ENCODE measurements at places on chromosomes 5 and 9.

DNA sequence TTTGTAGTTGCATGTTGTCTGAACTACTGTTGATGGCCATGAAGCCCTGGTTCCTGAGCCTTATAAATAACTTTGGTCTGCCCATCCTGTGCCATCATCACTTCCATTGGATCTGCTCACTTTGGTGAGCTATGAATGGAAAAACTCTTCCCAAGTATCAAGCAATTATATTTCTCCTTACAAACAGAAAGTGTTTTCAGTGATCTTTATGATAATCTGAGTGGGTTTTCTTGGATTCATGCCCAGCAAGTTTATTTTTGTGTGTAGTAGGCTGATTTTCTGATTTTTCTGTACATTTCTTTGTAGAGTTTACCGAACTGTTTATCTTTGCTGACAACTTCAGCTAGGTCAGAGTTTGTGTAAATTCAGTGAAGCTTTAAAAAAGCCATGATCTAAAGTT lies 31.0 kb downstream of the CAMK4 start:
- DNase-seq, result no peak

GRCh38 chr9:6230037-6230780 lies 14.6 kb downstream of the IL33 start:
- no peak for DNase-seq

DNA sequence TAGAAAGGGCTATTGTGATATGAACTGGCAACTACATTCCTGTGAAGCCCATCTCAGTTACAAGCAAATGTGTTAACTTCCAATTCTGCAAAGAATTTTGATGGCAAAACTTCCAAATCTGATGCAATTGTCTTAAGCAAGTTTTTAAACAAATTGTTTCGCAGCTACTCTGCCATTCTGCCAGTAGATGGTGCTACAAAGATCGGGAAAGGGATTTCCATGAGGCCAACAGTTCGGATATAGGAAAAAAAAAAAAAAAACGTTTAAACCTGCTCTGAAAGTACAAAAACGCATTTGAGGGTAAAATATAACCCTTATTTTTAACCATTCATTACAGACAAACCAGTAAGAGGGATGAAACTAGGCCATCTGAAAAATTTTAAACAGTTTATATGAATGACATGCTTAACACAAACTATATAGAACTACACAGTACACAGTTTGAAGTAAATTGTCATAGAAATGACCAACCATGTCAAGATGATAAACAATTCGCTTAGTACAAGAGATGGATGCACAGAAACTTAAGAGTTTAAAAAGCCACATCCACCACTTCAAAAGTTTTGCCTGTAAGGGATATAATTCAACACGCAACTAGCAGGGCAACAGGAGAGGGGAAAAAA lies 2.2 kb downstream of the HNRNPA0 start:
- no peak for DNase-seq

DNA sequence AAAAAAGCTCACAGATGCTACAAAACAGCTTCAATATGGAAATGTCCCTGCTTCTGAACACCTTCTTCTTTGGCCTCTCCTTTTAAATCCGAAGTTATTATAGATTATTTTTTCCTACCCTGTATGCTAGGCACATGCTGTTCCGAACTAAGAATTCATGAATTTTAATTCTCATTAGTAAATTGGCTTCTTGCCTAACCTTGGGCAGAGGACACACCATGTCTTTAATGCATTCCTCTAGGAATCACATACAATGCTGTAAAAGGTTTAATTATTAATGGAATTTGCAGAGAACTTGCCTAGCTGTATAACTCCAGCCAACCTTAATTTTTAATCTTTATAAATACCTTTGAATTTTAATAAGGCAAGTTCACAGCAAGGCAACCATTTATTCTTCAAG lies 234.4 kb downstream of the NTRK2 start:
- DNase-seq, result no peak

DNA sequence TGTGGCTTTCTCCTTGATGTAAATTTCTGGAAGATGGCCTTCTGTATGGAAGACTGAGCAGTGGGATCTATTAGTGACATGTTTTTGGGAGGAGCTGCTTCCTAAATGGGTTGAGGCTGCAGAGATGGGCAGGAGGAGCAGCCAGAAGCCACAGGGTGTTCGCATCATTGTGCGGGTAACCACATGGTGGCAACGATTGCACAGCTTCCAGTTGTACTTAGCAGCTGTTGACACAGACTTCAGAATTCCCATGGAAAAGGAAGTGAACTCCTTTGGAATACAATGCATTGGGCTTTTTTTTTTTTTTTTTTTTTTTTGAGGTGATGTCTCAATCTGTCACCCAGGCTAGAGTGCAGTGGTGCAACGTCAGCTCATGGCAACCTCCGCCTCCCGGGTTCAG lies 297.3 kb downstream of the NR3C1 start:
- no peak for DNase-seq

GRCh38 chr5:127988146-127988760 lies 95.3 kb upstream of the SLC12A2 start:
- DNase-seq, result peak; percentile 68

GRCh38 chr9:112349008-112349333 lies 15.6 kb upstream of the PTBP3 start:
- no peak for DNase-seq

GRCh38 chr9:134826336-134827285 lies 54.0 kb upstream of the FCN2 start:
- no peak for DNase-seq

DNA sequence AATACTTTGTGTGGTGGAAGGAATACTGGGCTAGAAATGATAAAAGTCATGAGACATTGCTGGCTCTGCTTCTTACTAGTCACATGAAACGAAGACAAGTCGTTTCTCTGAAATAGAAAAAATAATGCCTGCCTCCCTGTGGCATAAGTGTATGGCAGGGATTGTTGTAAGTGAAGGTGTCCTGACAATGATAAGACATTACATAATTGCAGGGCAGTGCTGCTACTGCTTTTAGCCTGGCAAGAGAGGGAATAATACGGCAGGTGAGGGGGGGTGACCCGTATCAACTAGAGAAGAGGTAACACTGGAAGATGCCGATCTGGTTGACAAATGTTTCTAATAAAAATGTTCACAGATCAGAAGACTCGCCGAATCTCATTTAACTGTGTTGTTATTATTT lies 314.3 kb downstream of the KIAA0825 start:
- DNase-seq, result no peak

DNA sequence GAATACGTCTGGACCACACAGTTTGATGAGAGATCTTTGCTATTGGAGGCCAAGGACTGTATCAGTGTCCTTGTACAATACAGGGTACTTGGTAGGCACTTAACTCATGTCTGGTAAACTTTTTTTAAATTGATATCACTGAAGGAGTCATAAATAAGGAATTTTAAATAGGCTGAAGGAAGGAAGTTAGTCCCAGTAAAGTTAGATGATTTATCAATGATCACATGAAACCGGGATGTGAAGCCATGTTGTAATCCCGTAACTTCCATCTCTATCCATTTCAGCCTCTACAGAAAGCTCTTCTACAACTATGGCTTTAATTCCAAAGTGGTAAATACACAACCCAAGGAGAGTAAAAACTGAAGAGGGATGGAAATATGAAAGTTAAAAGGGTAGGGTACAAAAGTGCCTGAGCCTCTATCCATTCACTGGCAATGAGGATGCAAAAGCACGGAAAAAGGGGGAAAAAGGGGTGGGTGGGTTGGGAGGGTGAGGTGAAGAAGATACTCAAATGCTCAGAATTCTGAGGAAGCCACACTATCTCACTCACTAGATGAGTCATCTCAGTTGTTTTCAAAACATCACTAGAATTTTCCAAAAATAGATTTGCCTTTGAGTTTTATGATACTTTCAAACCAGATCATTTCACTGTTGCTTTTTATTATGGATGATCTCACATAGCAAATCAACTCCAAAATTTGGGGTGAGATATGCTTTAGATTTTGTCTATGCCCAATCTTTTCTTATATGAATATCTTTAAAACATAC lies 1053.5 kb downstream of the NR2F1-AS1 start:
- no peak for DNase-seq

GRCh38 chr5:154273028-154273617 lies 82.6 kb downstream of the GALNT10 start:
- no peak for DNase-seq

DNA sequence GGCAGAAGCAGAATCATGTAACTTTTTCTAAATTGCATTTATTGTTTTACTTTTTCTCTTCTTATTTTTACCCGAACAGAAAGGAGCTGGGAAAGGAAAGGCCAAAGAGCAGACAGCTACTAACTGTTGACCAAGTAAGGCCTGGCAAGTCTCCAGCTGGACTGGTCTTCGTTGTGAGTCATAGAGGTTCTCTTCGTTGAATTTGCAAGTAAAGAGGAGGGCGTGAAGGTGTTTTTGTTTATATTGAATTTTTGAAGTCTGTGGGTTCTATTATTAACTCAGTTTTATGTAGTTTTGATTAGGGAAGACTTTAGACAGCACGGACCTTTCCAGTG lies 416.5 kb upstream of the CCNH start:
- no peak for DNase-seq

- no peak for DNase-seq
Observed at GRCh38 chr9:137055385-137056364, 1.8 kb upstream of the ENTPD2 start.

- no peak for DNase-seq
Observed at GRCh38 chr9:89743573-89744254, 138.9 kb downstream of the GADD45G start.

DNA sequence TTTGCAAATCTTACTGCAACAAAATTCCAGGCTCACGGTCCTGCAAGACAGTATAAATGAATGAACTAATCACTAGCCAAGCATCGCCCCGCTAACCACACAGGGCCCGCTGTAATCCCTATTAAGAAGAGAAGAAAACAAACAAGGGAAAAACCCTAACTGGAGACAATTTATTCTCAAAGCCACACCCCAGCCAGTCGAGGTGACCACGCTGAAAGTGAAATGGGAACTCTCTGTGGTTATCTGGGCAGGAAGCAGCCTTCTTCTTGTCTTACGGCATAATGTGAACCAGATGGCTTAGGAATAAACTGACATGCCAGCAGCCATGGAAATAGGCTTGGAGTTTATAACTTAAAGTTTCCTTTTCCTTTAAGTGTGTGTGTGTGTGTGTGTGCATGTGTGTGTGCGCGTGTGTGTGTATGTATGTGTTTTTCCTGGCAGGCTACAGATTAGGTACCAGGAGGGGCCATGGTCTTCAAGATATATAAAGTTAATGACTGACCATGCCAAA lies 120.2 kb downstream of the SEMA6A start:
- DNase-seq, result peak; percentile 76

DNA sequence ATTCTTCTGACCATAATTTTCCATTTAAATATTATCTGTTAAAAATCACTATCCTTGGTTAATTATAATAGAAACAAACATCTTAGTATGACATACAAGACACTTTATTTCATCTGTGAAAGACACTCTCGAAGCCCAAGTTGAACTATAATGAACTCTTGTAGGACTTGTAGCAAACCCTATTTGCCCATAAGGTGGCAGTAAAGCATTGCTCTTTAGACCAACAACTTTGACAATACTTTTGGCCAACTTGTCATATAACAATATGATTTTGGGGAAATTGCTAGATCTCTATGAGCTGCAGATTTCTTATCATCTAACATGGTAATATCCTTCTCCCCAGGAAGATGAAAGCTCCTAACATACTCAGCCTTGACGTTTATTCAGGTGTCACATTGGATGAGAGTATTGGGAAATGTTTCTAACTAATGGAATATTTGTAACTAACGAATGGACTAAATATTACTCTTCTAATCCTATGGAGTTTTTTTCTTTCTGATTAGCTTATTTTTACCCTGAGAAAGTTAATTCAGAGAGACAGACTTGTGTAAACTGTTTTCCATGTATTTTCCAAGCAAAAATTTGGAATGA lies 11.0 kb downstream of the SPINK14 start:
- DNase-seq, result peak; percentile 5

GRCh38 chr9:34987160-34987901 lies 2.2 kb upstream of the DNAJB5 start:
- DNase-seq, result no peak

- no peak for DNase-seq
Observed at GRCh38 chr5:120602033-120602432, 137.9 kb downstream of the PRR16 start.

DNA sequence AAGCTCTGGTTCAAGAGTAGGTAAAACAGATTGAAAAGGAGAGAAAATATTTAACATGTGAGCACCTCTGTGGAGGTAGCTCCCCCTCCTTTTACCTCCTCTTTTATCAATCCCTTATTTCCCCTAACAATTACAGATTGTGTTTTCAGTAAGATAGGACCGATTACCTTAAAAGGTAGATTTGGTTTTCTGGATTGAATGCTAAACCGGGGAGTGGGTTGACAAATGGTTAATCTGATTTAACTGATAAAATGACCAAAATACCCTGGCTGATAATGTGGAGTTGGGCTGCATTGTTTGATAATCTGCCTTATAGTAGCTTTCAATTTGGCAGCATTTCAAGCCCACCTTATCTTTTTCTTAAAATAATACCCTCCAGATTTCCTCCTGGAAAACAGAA lies 83.9 kb downstream of the EGFLAM start:
- DNase-seq, result no peak

GRCh38 chr5:110008131-110008530 lies 318.4 kb downstream of the MAN2A1 start:
- DNase-seq, result no peak

DNA sequence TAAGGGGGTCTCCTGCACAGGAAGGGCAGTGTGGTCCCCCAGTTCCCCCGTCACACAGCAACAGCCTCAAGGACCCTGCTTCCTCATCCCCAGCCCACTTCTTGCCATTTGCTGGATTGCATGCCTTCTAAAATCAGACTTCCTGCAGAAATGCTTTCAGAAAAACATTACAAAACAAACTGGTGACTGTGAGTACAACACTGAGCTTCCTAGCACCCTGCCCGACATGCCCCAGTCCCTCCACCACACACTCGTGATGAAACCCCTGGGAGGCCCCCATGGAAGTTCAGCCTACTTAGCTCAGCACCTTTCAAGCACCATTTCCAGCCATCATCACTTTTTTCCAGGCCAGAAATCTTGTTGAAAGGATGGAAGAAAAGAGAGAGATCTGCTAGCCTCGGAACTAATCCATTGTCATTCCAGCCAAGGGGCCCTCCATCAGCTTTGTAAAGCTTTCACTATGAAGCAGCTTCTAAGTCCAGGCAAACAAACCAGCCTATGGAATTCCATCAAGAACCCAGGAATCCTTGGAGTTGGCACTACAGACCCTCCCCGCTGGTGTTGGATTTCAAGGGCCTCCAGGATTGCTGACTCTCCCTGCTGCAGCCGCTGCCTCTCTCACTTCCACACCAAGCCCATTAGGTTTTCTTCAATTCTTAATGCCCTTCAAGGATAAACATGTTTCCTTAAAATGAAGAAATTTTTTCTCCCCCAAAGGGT lies 114.6 kb downstream of the C5orf15 start:
- no peak for DNase-seq

- no peak for DNase-seq
Observed at GRCh38 chr5:161507591-161507990, 38.9 kb downstream of the GABRB2 start.
